ENCODE measurements at places on chromosomes 11 and 22.
A peak's percentile ranks its signal among the peaks of the same experiment; 100 is the strongest.

DNA sequence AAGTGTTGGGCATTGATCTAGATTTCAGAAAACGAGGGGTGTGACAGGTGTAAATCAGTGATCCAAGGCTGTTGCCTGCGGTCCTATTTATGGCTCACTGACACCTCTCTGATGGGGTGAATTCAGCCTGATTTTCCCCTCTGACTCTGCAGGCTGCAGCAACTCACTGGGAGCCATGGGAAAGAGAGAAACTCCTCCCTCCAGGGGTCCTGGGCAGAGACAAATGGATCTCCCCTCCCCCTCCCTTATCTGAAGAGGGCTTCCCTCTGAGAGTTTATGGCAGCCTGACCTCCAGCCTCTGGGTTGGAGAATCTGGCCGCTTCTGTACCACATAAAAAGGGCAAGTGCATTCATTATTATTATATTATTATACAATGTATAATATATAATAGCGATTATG lies 1.8 kb upstream of the PKNOX2 start:
- DNase-seq, result no peak

- no peak for DNase-seq
Observed at GRCh38 chr11:96178049-96178886, 164.7 kb downstream of the MAML2 start.

GRCh38 chr11:27208846-27209245 lies 154.2 kb downstream of the CCDC34 start:
- no peak for DNase-seq

DNA sequence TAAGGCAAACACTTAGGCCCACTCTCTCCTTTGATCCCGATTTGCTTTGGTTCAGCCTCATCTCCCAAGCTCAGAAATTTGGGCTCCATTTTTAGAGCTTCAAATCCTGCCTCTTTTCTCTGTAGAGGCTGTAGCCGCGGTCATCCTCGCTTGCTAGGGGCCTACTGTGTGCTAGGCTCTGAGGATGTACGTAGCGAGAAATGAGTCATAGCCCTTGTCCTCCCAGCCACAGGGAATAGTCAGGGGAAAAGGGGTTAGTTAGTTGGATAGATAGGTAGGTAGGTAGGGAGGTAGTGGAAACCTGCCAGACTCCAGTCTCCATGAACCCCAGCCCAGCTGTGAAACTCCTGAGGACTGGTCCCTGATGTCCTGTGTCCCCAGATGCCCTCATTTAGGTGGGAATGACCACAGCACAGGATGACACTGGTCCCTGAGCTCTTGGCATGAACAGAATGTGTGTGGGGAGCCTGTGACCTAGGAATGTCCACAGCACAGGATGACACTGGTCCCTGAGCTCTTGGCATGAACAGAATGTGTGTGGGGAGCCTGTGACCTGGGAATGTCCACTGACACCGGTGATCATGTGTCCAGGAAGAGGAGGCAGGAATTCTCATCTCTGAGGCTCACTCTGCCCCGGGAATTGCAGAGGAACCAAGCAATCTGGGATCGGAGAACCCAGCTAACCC lies 21.4 kb upstream of the HMOX1 start:
- no peak for DNase-seq

GRCh38 chr11:8810540-8811301 lies 100.3 kb upstream of the AKIP1 start:
- peak; percentile 29 for DNase-seq

DNA sequence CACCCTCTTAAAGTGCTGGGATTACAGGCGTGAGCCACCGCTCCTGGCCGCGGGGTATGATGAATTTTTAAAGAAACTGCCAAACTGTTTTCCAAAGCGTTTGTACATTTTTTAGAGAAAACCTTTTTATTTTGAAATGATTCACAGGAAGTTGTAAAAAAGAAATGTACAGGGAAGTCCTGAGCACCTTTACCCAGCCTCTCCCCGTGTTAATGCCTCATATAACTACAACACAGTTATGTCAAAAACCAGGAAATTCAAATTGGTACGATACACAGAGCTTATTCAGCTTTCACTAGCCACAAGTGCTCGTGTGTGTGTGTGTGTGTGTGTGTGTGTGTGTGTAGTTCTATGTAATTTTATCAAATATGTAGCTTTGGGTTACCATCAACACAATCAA lies 7.0 kb upstream of the FAM118A start:
- DNase-seq, result no peak

GRCh38 chr22:32728291-32728690 lies 73.2 kb upstream of the TIMP3 start:
- no peak for DNase-seq

DNA sequence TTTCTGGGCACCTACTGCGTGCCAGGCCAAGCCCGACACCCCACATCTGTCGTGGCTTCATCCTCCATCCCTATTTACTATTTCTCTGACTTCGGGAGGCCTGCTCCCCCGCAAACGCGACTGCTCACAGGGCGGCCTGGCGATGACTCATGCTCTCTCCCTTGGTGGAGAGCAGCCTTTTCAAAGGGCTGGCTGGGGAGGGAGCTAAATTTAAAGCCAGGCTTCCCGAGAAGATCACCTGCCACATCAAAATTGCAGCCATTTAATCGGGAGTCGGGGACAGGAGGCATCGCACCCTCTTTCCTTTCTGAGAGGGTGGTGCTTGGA lies 24.9 kb upstream of the SHISAL1 start:
- DNase-seq, result no peak

DNA sequence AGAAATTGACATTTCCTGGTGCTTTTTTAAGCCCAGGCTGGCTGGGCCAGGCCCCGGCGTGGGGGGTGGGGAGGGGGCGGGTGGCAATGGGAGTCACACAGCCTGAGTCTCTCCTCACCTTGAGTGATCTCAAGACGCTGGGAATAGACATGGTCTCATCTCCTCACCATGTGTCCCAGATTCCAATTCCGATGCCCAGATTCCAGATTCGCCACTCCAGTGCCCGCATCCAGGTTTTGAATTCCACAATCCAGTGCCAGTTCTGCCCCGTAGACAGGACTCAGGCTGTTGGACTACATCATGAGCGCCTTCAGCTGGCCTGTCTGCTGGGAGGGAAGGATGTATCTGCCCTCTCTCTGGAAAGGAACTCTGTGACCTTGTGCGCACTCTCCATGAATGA lies 19.1 kb downstream of the KCNC1 start:
- DNase-seq, result no peak

DNA sequence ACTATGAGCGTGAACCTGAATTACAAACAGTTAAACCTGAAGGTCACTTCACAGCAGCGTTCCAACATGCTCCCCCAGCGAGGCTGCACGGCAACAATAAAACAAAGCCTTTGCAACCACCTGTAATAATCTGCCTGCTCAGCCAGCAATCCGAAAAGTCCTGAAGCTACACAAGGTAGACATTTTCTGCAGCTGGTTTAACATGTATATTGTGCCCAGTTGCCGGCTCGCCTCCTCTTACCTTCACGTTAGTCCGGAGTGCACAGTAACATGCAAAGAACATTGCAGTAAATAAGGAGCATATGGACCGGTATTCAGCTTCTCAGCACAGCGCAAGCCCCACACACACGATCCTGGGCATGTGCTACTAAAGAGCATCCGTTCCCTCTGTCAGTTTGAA lies 704.3 kb downstream of the DLG2 start:
- DNase-seq, result no peak

DNA sequence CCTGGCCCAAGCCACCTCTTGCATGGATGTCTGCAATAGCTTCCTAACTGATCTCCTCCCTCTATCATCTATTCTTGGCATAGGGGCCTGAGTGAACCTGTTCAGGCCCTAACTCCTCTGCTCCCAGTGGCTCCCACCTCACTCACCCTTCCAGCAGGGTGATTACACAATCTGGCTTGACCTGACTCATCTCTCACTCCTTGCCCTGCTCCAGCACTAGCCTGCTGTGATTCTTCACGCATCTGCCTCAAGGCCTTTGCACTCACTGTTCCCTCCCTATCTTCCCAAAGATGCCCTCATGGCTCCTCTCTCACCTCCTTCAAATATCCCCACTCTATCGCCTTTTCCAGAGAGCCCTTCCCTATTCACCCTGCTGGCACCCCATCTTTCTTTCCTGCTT lies 10.5 kb downstream of the SCN4B start:
- no peak for DNase-seq

DNA sequence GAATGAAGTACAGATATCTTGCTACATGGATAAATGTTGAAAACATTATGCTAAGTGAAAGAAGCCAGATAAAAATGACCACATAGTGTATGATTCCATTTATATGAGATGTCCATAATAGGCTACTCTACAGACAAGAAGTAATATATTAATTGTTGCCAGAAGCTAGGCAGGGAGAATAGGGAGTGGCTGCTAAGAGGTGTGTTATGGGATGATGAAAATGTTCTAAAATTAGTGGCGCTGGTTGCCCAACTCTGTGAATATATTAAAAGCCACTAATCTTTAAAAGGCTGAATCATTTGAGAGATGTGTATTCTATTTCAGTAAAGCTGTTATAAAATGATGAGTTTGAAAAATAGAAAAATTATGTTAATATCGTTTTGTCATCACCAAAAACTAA lies 144.4 kb downstream of the NCAM1 start:
- no peak for DNase-seq

DNA sequence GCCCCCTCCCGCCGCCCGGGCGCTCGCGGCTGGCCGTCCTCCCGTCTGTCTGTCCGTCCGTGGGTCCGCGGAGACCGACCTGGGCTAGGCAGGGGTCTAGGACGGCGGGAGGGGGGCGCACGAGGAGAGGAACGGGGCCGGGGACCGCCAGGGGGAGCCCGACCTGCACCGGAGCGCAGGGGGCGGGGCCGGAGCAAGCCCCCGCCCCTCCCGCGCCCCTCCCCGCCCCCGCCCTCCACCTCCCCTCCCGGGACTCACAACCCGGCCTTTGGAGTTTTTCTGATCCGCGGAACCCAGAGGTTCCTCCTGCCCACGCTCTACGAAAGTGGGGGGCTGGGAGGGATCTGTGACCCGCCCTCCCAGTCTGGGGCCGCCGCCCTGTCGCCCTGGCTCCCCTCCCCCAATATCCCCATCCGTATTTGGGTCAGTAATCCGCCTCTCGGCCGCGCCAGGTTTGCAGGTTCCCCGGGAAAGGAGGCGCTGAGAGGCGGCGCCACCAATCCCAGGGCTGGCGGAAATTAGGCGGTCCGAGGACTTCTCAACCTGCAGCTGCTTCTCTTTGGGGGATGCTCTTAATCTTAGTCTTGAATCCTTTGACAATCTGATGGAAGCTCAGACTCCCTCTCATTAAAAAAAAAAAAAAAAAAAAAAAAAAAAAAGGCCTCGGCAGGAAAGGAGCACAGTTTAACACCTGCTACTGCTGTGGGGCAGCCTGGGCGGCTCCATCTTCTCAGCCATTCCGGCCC lies 925 bp upstream of the KCNJ11 start:
- peak; percentile 68 for DNase-seq

DNA sequence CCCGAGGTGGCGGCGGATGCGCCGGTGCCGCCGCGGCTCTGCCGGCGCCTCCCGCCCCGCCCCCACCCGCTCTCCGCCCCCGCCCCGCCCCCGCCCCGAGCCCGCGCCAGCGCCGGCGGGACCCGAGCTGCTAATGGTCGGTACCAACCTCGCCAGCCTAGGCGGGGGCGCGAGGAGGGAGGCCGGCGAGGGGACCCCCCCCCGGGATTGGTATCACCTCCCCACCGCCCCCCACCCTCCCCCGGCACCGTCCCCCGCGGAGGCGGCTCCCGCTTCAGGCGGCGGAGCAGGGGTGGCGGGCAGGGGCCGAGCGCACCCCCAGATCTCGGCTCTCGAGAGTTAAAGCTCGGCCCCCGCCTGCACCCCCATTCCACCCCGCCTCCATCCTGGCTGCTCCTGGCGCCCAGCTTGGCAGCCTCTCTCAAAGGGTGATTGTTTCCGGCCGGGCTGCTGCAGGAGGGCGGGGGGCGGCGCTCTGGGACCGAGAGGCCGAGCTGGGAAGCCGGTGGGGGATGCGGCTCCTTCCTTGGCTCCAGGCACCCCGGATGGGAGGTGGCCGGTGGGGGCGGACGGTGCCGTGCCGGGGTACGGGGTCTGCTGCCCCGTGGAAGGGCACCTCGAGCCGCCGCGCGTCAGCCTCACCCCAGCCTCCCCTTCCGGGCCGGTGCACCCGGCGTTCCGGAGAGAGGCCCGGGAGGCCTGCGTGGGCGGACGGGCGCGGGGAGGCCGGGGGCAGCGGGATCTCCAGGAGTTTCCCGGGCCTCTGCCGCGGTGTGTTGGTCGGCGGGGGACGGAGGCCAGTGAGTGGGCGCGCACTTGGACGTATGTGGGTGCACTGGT lies at the start of gene B3GAT1:
Gene B3GAT1, minus strand, starts transcription at position 40 of the 840 bp plus-strand sequence. CDS start 24,583 bp downstream, outside the sequence.
- no peak for DNase-seq

GRCh38 chr11:113014262-113015097 lies 53.3 kb downstream of the NCAM1 start:
- no peak for DNase-seq

GRCh38 chr11:131204282-131204681 lies 166.1 kb upstream of the NTM start:
- no peak for DNase-seq

DNA sequence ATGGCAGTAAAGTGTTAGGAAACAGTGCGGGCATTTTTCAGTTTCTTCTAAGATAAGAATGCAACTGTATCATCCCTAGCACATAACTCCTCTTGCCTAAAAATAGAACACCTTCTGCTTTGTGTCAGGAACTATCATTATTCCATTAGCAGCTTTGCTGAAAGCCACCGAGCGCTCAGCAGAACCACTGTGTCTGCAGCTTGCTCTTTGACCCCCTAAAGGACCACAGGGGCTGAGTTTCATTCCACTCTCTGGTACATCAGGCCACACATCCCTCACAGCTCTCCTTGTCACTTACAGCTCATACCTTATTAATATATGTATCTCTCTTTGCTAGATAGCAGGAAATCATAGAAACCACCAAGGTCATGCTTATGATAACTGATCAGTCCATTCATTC lies 360.2 kb downstream of the KCNA4 start:
- peak; percentile 1 for DNase-seq

DNA sequence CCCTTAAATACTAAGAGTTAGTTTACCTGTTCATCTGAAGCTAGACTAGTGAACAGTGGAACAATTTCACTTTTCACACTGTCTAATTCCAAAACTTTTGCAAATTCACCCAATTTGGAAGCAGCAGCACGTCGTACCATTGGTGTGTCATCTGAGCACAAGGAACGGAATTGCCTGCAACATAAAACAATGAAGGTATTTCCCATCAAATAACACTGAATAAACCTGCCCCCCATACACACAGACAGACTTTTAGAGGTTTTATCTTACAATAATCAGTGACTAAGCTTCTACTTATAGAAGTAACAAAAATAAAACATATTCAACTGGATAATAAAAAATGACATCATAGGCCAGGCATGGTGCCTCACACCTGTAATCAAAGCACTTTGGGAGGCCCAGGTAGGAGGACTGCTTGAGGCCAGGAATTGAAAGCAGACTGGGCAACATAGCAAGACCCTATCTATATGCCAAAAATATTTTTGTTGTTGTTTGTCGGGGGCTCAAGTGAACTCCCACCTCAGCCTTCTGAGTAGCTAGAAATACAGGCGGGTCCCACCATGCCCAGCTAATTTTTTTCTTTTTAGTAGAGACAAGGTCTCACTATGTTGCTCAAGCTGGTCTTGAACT lies 6.3 kb downstream of the PPP2R1B start:
- no peak for DNase-seq

- peak; percentile 72 for DNase-seq
Observed at GRCh38 chr22:28379075-28379779, 300.4 kb downstream of the TTC28 start.

GRCh38 chr11:35013514-35014233 lies 97.3 kb downstream of the PDHX start:
- peak; percentile 70 for DNase-seq
